ENCODE measurements at places on chromosomes 6 and 20.

GRCh38 chr6:148892247-148892646 lies 145.4 kb downstream of the UST start:
- DNase-seq, result no peak

DNA sequence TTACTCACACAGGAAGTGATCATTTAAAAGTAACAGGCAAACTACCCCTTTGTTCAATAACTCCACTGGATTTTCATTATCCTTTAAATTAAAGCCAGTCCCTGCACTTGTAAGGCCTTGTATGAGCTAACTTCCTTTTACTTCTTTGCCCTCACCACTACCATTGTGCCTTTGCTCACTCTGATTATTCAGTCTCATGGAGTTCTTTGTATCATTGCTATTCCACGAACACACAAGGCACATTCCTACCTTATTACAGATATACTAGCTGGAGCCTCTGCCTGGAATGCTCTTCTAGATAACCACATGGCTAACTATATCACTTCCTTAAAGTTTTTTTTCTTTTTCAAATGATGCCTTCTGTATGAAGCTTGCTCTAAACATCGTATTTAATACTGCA lies 748.6 kb upstream of the HS3ST5 start:
- DNase-seq, result no peak

DNA sequence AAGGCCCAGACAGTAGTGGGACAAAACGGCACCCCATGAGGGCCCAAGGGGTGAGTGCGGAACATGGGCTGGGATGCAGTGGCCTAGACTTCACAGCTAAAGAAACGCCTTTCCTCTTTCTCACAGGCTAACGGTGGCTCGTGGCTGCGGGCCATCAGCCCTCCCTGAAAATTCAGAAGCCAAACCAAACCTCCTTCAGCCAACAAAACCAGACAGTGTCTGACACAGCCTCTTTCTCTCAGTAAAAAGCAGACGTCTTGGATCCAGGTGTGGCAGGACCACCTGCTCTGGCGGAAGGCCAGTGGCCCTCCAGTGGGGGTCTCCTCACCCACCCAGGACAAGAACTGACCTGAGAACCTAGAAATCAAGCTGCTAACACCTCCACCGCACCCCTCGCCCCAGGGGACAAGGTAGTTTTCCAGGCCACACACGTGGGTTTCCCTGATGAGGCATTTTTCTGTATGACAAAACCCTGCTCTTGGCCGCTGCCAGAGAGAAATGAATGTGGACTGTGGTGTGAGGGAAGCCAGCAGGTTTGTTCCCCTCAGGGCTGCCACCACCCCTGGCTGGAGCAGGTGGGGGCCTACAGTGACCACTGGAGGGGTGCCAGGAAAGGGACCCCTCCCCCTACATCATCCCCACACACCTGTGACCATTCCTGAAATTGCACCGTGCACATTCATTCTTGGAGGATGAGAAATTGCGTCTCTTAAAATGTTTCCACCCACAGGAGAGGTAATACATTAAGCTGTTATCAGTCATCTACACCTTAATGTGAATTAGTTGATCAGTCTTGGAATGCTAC lies 76.8 kb upstream of the PIM1 start:
- no peak for DNase-seq

DNA sequence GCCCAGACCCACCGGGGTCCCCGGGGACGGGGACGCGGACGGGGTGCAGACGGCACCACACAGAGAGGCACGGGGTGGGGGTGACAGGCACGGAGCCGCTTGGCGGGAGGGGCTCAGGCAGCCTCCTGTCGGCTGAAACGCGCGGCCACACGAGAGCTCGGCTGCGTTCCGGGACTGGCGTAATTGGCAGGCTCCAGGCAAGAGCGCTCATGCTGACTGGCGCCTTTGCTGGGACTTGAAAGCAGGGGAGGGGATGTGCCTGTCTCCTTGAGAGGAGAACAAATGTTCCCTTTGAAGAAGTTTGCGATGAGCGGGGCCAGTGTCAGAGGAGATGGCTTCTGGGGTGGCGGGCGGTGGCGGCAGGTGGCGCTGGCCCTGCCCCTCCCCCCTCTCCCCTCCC lies 25.8 kb downstream of the BHLHE23 start:
- peak; percentile 30 for DNase-seq

GRCh38 chr6:27592481-27593199 lies 119.7 kb upstream of the ZNF184 start:
- DNase-seq, result no peak

DNA sequence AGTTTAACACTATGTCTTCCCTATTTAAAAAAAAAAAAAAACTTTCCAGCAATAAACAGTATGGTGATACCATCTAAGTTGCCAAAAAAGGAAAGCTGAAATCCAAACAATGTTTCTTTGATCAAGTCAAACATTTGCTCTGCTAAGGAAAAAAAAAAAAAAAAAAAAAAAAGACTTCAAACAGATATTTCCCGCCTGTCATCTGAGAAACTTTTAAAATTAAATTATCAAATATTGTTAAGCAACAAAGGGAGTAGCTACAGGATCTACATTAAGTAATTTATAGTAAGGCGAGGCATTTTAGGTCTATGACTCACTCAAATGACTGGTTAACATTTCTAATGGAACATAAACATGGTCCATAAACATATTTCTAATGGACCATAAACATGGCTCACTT lies 121.2 kb downstream of the DST start:
- no peak for DNase-seq

- DNase-seq, result no peak
Observed at GRCh38 chr6:160029525-160029924, 60.6 kb downstream of the IGF2R start.

- DNase-seq, result no peak
Observed at GRCh38 chr6:143405373-143406154, 44.9 kb downstream of the ADAT2 start.

DNA sequence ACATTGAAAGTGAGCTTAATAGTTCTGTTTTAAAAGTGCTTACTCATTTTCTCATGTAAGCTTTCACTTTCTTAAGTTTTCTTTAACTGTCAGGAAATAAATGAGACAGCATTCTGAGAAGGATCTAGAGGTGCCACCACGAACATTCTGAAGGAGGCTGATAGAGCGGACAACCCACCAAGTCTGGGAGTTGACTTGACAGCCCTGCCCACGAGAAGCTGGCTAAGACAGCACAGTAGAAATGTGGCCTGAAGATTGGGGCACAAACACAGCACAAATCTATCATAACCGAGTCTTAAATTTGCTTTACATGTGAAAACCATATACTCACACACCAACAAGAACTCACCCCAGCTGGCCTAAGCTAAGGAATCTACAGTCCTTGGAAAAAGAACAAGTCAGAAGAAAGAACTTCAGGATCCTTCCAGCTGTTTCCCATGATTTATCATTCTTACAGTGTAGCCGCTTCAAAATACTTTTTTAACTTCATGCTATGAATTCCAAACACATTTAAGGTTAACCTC lies 144.2 kb upstream of the TNFAIP3 start:
- no peak for DNase-seq

GRCh38 chr20:25587536-25587935 lies 2.2 kb upstream of the NINL start:
- DNase-seq, result no peak

- DNase-seq, result no peak
Observed at GRCh38 chr6:165543781-165544180, 119.3 kb downstream of the PDE10A start.

DNA sequence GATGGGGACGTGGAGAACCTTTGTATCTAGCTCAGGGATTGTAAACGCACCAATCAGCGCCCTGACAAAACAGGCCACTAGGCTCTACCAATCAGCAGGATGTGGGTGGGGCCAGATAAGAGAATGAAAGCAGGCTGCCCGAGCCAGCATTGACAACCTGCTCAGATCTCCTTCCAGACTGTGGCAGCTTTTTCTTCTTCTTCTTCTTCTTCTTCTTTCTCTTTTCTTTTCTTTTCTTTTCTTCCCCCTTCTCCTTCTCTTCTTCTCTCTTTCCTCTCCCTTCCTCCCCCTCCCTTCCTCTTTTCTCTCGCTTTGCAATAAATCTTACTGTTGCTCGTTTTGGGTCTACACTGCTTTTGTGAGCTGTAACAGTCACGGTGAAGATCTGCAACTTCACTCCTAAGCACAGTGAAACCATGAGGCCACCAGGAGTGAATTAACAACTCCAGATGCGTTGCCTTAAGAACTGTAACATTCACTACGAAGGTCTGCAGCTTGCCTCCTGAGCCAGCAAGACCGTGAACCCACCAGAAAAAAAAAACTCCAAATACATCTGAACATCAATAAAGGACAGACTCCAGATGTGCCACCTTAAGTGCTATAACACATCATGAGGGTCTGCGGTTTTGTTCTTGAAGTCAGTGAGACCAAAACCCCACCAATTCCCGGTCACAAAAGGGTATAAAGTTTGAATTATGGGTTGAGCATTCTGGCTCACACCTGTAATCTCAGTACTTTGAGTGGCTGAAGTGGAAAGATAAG lies 19.6 kb upstream of the SERPINB1 start:
- no peak for DNase-seq

DNA sequence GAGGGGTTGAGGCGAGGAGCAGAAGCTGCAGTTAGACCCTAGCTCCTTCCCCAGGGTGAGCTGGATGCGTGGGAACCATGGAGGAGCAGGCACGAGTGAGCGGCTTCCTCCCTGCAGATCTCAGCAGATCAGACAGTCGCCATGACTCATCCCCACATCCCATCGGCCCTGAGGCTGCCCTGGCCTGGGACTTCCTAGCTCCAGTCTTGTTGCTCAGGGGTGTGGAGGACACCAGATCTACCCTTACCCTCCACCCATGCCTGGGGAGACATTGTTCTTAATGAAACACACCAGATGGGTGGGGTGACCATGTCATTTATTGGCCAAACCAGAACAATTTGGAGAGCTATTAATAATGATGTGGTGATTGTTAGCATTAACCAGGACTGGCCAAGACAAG lies 36.3 kb upstream of the TGM2 start:
- DNase-seq, result no peak

GRCh38 chr6:140669321-140669720 lies 1294.9 kb upstream of the CITED2 start:
- no peak for DNase-seq

DNA sequence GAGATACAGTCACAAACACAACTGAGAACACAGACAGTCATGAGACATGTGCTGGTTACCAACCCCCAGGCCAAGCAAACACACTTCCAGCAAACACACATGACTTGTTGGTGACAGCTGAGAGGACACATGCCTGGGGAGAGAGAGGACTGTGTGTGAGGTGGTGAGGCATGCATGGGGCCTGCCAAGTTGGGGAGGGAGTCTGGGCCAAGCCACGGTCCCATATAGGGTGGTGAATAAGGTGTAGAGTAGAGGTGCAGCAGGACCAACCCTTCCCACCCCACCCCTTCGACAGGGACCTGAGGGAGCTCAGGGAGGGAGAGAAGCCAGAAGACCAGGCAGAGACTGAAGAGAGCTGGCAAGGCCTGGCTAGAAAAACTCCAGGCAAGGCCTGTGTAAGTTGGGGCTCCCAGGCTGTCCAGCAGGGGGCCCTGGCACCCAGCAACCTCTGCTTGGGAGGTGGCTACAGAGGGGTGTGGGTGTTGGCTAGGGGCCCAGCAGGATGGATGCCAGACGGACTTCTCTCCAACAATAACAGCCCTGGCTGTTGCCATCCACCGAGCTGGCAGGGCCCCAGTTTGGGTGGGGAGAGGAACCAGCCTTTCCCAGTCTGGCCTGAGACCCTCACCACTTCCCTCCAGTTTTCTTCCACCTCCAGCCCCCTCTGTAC lies 2.0 kb upstream of the SLC29A1 start:
- DNase-seq, result no peak

DNA sequence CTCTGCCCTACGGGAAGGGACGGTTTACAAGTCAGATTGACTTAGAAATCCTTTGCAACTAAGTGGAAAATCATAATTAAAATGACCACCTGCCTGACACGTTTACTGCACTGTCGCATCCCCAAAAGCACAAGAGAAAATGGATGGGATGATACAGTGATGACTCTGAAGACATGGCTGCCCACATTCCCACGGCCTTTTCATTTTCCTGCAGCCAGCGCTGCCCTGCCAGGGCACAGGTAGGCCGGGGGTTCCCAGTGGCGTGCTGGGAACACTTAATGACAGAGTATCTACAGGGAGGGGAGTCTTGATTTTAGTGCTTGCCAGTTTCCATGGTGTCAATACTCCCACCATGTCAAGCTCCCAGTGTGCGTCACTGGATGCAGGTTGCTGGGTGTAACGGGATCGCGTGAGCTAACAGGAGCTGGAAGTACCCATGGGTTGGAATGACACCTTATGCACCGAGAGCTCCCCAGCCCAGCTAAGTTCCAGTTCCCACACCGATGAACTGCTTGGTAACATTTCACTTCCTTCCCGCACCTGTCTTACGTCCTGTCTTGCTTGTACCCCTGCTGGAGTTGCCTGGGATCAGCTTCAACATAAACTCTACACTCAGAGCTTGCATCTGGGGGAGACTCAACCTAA lies 129.0 kb downstream of the ANKRD60 start:
- no peak for DNase-seq

GRCh38 chr20:20363799-20364592 lies 3.9 kb upstream of the INSM1 start:
- no peak for DNase-seq

- no peak for DNase-seq
Observed at GRCh38 chr6:56009636-56010035, 134.2 kb upstream of the BMP5 start.

DNA sequence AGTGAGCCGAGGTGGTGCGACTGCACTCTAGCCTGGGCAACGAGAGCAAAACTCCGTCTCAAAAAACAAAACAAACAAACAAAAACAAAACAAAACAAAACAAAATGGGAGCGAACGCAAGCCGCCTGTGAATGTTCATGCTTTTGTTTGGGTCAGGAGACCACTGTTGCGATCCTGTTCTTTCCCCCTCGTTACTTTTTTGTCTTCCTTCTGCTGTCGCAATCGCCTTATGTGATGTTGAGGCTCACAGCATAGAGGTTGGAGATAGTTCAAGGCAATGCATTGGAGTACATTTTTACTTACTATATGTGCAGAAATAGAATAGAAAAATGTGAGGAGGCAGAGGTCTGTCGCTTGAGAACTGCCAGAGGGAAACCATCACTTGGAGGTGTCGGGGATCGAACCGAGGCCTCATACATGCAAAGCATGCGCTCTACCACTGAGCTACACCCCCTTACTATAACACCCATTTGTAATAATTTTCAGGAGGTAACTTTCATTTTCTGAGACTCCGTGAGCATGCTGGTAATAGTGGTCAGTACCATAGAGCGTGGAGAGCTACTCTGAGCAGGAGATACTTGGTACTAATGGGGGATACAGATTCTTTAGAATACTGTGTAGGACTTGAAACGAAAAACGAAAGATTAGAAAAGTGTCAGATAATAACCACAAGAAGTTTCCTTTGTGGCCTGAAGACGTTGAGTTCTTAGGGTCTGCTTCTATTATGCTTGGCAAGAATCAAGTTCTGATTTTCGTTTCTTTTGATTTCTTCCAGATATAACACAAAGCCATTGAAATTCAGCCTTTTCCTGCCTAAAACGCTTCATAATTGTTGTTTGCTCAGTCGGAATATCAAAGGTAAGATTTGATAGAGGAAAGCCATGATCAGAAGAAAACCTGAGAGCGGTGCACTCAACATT lies 121.1 kb downstream of the TRIM27 start:
- DNase-seq, result no peak

- no peak for DNase-seq
Observed at GRCh38 chr6:35093118-35093445, 48.1 kb downstream of the TCP11 start.

- DNase-seq, result no peak
Observed at GRCh38 chr20:24417485-24417884, 51.9 kb upstream of the SYNDIG1 start.

GRCh38 chr20:34472246-34472925 lies 43.8 kb upstream of the DYNLRB1 start:
- no peak for DNase-seq

GRCh38 chr6:17390276-17390675 lies 3.1 kb upstream of the CAP2 start:
- no peak for DNase-seq

GRCh38 chr6:16204653-16205376 lies 33.6 kb upstream of the GMPR start:
- no peak for DNase-seq

All from activated CD8-positive, alpha-beta memory T cell treated with anti-CD3 and anti-CD28 coated beads for 1 hour (primary cell).